ENCODE measurements at places on chromosomes 5 and 9. TPM values are rescaled to one million over a fixed set of nuclear protein-coding genes. Genes with fewer than 3 reads are reported as not detected.

The RMRP gene
- 20,944 TPM for total RNA-seq

The SNX18 gene
- total RNA-seq = 74.4 TPM

The OBP2B gene
- total RNA-seq = not detected

The ODF2 gene
- 37.9 TPM for total RNA-seq

The STPG3 gene
- total RNA-seq = not detected

The GPR151 gene
- not detected for total RNA-seq

The NIPSNAP3A gene
- 52.6 TPM for total RNA-seq

The IFNA13 gene
- total RNA-seq = not detected

The ARL10 gene
- total RNA-seq = 8.9 TPM

The ZFP37 gene
- total RNA-seq = 1.7 TPM

The HNRNPA0 gene
- 15.0 TPM for total RNA-seq

The MCCC2 gene
- 23.9 TPM for total RNA-seq

The DBN1 gene
- total RNA-seq = 224 TPM

The NME5 gene
- not detected for total RNA-seq

The SPATA31E1 gene
- not detected for total RNA-seq

The CTXN3 gene
- not detected for total RNA-seq

The TMEM252 gene
- total RNA-seq = not detected

The C5orf58 gene
- not detected for total RNA-seq

The MEGF10 gene
- total RNA-seq = not detected

The PDE6A gene
- total RNA-seq = not detected

The IFNA2 gene
- not detected for total RNA-seq

All from GM23248 (cell line).